Activated CD4-positive, CD25-positive, alpha-beta regulatory T cell treated with anti-CD3 and anti-CD28 coated beads, Interleukin-2, amount 50 U/mL, for 72 hours (primary cell): ENCODE measurements at places on chromosomes 7 and 10.
A peak's percentile ranks its signal among the peaks of the same experiment; 100 is the strongest.

DNA sequence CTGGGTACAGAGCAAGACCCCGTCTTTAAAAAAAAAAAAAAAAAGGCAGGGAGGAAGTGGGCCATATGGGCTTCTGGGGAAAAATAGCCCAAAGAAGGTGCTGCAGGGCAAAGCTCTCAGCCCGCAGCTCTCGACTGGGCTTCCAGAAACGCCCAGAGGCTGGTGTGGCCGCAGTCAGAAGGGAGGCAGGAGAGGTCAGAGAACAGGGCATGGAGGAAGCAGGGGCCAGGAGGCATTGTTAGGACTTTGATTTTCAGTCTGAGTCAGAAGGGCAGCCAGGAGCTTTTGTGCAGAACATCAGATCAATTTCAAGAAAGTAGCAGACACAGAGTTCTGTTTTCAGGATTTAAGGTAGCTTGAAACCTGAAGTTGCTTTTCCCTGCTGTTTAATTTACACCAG lies 35.3 kb upstream of the CYTH3 start:
- no peak for DNase-seq

DNA sequence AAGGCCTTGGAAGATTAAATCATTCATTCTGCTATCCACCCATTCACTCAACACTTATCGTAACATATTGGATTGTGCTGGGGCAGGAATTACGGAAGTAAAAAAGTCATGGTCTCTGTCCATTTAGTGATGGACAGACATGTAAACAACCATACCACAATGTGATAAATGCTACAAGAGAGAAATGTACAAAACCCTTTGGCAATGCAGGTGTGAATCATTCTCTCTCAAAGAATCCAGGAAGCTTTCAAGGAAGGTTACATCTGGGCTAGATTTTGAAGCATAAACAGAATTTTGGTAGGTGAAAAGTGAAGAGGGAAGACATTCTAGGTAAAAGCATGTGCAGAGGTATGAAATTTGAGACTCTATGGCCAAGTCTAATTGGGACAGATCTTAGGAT lies 61.7 kb upstream of the KCNIP2 start:
- no peak for DNase-seq

- no peak for DNase-seq
Observed at GRCh38 chr10:99487125-99487807, 45.5 kb upstream of the NKX2-3 start.

DNA sequence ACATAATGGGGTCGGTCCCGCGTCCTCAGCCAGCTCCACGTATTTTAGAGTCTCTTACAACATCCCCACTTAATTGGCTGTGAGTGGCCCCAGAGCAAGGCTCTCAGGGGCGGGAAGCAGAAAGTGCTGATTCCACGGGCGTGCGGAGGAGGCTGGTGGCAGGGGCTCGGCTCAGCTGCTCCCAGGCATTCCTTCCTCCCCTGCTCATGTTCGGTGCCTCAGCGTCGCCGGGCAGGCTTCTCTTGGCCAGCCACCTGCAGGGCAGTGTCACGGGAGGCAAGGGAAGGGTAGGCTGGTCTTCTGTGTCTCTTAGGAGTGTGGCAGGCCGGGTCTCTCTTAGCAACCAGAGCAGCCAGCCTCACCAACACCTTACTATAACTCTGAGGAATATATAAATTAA lies 33.8 kb downstream of the IL15RA start:
- DNase-seq = no peak

DNA sequence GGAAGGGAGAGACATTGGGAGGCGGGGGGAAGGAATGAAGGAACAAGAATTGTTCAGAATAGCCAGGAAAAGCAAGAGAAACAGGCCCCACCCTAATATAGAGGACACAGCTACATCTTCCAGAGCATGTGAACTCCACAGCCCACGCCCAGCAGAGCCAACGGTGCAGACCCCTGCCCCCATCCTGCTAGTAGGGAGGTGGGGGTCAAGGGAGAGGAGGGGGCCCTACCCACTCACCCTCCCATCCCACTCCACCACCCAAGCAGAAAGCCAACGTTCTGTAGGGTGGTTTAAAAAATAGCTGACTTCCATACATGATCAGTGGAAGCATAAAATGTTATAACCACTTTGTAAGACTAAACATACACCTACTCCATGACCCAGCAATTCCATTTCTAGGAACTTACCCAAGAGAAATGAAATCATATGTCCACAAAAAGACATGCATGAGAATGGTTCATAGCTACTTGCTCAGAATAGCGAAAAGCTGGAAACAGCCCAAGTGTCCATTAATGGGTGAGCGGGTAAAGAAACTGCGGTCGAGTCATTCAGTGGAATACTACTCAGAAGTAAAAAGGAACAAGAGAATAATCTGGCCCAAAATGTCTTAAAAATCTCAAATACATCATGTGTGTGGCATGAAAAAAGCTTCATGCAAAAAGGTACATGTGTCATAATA lies 31.8 kb downstream of the CTBP2 start:
- no peak for DNase-seq

DNA sequence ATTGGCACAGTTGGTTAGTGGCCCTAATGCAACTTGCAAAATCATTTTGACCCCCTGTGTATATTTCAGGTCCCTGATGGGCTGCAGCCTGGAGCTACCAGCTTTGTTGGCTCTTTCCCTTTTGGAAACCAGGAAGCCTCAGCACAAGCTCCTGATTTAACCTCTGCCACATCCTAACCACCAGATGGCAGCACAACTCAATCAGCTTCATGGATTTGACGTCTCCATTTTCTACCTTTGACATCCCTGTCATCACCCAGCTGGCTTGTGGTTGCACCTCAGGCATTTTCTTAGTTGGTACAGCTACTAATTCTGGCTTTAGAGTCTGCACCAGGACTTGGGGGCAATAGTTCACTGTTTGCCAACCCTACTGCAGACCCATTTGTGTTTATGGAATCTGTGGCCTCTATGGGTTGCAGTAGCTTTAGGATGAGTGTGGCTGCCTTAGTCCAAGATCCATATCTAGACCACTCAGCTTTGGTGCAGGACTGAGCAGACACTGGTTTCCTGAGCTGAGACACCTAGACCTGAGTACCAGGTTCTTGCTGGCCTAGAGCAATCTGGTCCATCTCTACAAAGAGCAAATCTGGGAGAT lies 456.2 kb downstream of the REEP3 start:
- DNase-seq = no peak

DNA sequence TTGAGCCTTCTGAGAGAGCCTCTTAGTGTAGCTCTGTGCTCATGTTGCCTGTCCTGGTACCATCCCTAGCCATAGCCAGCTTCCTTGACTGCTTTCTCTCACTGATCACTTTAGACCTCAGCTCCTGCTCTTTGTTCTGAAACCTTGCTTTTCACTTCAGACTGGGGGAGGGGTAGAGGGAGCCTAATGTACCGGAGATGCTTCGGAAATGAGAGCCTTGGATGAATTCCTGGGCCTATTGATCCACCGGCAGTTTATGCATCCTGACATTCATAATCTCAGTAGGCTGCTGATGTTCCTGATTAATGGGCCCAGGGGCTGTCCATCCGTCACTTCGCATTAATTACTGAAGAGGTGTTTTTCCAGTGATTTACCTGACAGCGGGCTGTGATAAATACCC lies 38.8 kb downstream of the R3HCC1L start:
- DNase-seq = no peak

DNA sequence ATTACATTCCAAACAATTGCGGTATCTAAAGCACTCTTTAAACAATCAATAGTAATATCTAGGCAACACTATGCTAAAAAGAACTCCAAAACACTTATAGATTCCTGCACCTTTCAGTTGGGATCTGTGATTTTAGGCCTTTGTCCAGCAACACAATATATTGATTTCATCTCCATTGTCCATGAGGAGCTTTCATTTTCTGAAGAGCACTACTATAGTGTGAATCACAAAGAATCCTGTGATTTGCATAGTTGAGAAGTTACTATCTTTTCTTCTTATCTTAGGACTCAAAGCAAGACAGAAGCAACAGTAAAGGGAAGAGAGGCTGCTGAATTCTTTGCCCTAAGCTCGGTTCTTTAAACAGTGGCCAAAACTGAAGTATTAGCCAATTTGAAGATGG lies 846.8 kb downstream of the IPMK start:
- DNase-seq = no peak

DNA sequence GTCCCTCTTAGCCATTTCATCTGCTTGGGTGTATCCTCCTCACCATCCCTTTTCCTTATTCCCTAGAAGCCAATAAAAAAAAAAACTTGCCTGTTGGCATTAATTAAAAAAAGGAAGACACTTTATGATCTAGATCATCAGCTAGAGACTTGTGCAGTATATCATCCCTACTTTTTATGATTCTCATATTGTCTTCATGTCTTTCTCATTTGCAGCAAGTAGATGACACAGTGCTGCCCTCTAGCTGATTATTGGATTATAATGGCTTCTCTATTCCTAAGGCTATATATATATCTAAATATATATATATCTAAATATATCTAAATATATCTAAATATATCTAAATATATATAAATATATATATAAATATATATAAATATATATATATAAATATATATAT lies 272.4 kb upstream of the LRGUK start:
- no peak for DNase-seq

GRCh38 chr7:20301311-20301939 lies 29.3 kb upstream of the ITGB8 start:
- no peak for DNase-seq

DNA sequence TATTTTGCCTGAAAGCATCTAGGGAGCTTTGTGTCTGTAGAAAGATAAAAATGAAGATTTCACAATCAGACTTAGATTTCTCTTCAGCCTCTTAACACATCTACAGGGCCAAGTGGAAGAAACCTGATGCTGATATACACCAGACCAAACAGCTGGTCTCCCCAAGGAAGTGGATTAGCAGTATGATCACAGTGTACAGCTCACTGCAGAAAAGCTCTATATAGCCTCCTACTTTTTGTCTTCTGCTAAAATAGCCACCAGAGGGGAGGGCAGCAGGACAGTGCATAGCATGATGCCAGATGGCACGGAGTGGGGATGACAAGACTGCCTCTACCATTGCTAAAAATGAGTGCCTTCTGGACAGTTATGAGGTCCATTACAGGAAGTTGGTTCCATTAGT lies 16.0 kb downstream of the FAM13C start:
- DNase-seq = no peak

- DNase-seq = no peak
Observed at GRCh38 chr7:139895141-139895829, 66.2 kb downstream of the TBXAS1 start.

GRCh38 chr7:143300959-143301935 lies 13.1 kb downstream of the CASP2 start:
- no peak for DNase-seq

- no peak for DNase-seq
Observed at GRCh38 chr10:104038537-104038936, 47.1 kb downstream of the COL17A1 start.

DNA sequence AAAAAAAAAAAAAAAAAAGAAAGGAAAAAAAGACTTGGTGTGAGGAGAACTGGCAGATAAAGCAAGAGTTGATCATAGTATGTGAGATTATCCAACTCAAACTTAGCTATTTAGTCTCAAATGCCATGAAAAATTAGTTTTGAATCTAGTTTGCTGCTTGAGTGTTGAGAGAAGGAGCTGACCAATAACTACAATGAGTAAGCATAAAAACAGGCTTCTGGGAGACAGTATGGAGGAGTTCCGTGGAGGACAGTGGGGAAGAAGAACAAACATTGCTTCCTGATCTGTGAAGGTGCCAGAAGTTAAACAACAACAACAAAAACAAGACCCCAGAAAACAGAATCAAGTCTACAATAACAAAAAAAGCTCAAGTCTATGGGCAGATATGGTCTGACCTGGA lies 317.1 kb upstream of the POT1 start:
- no peak for DNase-seq

DNA sequence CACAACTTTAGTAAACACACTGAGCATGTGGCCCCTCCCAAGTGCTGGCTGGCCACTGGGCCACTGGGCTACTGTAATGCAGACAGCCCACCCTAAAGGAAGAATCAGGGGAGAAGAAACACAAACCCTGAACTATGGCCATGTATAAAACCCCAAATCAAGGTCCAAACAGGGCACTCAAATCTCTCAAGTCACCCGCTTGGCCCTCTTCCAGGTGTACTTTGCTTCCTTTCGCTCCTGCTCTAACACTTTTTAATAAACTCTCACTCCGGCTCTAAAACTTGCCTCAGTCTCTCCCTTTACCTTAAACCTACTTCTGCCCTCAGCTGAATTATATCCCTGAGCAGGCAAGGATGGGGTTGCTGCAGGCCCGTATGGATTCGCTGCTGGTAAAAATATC lies 72.6 kb downstream of the TPK1 start:
- DNase-seq = no peak

- DNase-seq = no peak
Observed at GRCh38 chr7:6164010-6164409, 108.4 kb downstream of the CYTH3 start.

- DNase-seq = no peak
Observed at GRCh38 chr10:125646311-125646710, 36.7 kb downstream of the TEX36 start.

DNA sequence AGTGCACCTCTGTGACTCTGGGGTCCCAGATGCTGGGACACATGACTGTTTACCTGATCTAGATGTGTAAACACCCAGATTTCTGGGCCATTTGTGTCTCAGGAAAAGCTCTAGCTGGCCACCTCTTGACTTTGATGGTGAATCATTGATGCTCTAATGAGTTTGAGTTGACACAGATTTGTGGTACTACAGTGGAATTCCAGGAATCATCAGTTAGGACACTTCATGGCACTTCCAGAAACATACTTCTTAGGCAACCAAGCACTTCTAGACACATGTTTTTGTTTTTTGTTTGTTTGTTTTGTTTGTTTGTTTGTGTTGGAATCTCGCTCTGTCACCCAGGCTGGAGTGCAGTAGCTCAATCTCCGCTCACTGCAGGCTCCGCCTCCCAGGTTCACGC lies 302.2 kb upstream of the ZMIZ1 start:
- DNase-seq = no peak

- DNase-seq = no peak
Observed at GRCh38 chr10:128929131-128929530, 537.9 kb upstream of the MGMT start.

- DNase-seq = no peak
Observed at GRCh38 chr10:78258323-78259030, 224.8 kb downstream of the RPS24 start.

DNA sequence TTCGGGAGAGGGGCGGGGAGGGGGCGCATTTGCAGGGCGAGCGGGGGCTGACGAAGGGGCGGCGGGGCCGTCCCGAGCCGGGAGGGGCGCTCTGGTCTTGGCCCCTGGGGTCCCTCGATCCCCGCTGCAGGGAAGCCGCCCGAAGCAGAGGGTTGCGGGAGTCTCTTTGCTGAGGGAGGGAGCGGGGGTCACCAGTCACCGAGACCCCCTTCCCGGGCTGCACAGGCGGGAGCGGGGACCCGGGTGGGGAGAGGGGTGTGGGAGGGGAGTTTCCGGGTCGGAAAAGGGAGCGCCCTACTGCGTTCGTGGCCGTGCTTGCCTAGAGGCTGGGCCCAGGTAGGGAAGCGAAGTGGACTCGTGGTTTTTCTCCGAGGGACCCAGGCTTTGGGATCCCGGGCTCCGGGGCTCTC lies 422 bp downstream of the AP1S1 start:
- DNase-seq = peak; percentile 41

- no peak for DNase-seq
Observed at GRCh38 chr10:127368101-127368500, 171.7 kb upstream of the INSYN2A start.
